ENCODE measurements at places on chromosomes 6 and 20.

GRCh38 chr6:105391705-105392104 is 11.2 kb downstream of the PREP start:
- DNase-seq, result no peak

DNA sequence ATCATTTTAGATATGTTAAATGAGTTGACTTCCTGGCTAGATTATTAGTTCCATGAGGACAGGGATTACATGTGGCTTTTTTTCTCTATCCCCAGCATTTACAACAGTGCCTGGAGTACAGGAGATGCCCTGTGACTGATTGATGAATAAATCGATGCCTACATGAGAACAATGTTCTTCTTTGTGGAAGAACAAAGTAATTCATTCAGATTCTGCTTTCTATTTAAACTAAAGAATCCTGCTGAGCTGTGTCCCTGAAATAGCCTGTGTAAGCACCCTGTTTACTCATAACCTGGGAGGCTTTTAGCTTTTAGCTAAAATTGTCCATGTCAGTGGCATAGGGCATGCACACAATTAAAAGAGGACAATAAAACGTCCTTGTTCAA is 125.1 kb upstream of the BTBD3 start:
- DNase-seq, result no peak

DNA sequence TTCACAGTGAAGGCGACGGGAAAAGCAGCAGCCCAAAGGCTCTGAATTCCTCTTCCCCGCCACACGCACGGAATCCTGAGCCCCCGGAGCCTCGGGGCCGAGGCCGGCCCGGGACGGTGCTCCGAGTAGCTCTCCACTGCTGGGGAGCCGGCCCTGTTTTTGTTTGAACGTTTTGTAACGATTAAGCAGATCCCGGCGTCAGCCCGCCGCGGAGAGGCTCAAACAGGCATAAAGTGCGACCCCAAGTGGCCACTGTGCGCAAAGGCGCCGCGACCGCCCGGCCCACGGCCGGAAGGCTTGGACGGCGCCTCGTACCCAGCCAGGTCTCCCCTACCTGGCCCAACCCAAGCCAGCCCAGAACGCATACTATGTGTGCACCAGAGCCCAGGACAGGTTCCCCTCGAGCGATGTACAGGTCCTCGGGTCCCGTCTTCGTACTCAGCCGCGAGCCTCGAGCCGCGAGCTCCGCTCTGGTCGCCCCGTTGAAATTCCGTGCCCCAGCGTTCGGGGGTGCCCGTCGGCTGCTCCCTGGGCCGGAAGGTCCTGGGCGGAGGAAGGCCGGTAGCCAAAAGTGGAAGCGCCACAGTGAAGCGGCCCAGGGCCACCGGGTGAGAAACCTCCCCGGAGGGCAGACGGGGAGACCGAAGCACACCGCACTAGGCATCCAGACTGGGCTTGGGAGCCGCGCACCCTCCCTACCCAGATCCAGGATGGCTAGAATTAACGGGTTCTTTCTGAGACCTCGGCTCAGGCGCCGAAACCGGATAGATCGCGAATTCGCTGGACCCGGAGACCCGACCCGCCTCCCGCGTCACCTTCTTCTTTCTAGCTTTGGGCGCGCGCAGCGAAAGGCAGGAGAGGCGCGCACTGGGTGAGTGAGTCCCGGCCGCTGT is 1.2 kb upstream of the MAFB start:
- peak; percentile 76 for DNase-seq

- DNase-seq, result no peak
Measured at GRCh38 chr20:1824181-1824580, 71.0 kb upstream of the SIRPA start.

- DNase-seq, result no peak
Measured at GRCh38 chr6:14747881-14748520, 497.9 kb upstream of the JARID2 start.

- no peak for DNase-seq
Measured at GRCh38 chr6:20599302-20600051, 65.2 kb downstream of the CDKAL1 start.

- no peak for DNase-seq
Measured at GRCh38 chr6:72748759-72749158, 126.9 kb downstream of the KCNQ5 start.

- no peak for DNase-seq
Measured at GRCh38 chr20:52054123-52054522, 137.5 kb downstream of the ZFP64 start.

DNA sequence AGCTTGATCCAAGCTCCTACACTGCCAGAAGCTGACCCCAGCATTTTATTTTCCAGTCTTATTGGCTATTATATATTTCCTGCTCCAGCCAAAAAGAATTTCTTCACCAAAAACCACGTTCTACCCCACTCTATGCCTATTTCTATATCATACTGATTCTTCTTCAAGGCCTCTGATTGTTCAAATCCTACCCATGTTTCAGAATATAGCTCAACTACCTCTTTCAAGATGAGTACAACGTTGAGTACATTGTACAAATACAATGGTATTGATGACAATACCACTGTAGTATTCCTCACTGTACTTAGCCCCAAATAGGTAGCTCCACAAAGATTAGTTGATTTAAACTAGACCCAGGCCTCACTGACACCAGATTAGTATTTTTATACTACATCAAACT is 31.0 kb downstream of the ASCC3 start:
- no peak for DNase-seq

DNA sequence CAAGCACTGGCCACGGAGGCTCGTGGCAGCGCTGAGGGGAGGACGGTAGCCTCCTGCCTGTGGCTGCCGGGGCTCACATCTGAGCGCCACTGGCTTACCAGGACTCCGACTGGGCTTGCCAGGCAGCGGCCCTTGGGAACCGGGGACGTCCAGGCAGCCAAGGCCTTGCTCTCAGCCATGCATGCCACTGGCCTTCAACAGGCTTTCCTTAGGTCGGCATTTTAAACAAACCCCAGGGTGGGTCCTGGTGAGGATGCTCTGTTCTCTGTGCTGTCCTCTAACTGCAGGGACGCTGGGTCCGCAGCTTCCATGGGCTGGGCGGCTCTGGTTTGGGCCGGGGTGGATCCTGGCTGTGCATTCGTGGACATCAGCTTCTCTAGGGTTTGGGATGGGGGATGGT is 59.1 kb upstream of the BHLHE23 start:
- no peak for DNase-seq

DNA sequence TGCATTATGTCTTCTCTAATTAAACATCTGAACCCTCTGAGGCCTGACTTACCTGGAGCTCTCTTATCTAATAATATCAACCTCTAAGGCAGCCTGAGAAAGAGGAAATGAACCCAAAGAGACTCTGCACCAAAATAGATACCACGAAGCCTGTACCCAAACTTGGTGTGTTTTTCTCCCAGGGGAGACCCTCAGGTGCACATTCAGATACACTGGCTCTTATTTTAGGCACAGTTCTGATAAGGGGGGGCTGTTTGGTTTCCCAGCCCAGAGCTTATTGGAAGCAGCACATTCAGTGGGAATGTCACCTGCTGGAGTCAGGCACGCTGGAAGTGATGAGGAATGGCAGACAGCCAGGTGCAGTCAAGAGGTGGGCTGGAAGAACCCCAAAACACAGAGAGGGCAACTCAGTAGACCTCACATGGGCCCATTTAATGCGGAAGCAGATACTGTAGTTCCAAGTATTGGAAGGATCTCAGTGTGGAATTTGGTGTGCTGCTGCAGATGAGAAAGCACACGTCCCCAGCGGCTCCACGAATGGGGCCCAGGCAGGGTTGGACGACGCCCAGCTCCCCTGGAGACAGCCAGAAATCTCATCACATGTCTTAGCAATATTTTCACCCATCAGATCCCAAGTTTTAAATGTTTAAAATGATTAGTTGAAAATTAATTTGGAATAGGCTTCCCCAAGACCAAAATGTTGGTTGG is 9.7 kb upstream of the CCR6 start:
- no peak for DNase-seq

- no peak for DNase-seq
Measured at GRCh38 chr6:25629198-25629576, 22.8 kb upstream of the SCGN start.

- no peak for DNase-seq
Measured at GRCh38 chr6:116531675-116532570, 13.6 kb downstream of the TRAPPC3L start.

DNA sequence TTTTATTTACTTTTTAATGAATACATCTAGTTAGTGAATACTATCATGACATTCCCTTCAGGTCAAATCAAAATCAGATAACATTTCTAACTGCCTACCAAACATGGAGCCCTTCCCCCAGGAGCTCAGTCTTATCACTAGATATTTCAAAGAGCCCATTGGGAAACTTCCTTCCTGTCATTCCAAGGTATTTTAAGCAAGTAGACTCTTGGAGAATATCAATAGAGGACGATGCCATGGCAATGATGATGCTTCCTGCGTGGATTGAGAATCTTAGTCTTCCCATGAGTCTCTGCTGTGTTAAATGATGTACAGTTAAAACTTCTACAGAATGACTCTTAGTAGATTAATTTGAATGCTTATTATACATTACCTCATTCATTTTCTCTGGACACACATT is 384.9 kb downstream of the CENPW start:
- no peak for DNase-seq

- DNase-seq, result no peak
Measured at GRCh38 chr6:89033461-89033860, 47.1 kb upstream of the PNRC1 start.

- DNase-seq, result no peak
Measured at GRCh38 chr20:62829231-62830230, 12.7 kb downstream of the COL9A3 start.

GRCh38 chr20:58900397-58900796 is 47.9 kb downstream of the GNAS start:
- peak; percentile 62 for DNase-seq

- DNase-seq, result no peak
Measured at GRCh38 chr6:46057792-46058191, 42.1 kb upstream of the CLIC5 start.

- DNase-seq, result no peak
Measured at GRCh38 chr6:111792241-111792640, 81.0 kb downstream of the FYN start.

GRCh38 chr6:96391776-96392360 is 129.7 kb upstream of the UFL1 start:
- DNase-seq, result peak; percentile 72

- no peak for DNase-seq
Measured at GRCh38 chr6:34519971-34520644, 36.0 kb downstream of the SPDEF start.

- no peak for DNase-seq
Measured at GRCh38 chr6:40584741-40585140, 2.4 kb downstream of the LRFN2 start.

Data from NCI-H2227 treated with DMSO at 0.1 percent for 48 hours (cell line).